ENCODE measurements at places on chromosomes 11 and 22.

DNA sequence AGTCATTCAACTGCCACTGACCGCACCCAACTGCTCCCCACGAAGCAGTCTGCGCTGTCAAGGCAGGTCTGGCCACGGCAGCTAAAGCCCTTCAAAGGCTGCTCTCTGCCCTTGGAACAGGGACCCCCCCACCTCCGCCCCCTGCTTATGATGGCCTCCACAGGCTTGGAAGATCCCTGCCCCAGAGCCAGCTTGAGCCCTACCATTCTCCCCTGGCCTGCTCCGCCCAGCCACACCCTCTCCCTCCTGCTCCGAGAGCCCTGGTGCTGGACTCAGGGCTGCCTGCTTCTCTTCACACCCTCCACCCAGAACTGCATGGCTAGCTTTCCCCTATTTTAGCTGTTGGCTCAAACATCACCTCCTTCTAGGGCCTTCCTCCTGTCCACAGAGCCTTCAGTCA, 19.0 kb downstream of the ZMAT5 start:
- DNase-seq = no peak

DNA sequence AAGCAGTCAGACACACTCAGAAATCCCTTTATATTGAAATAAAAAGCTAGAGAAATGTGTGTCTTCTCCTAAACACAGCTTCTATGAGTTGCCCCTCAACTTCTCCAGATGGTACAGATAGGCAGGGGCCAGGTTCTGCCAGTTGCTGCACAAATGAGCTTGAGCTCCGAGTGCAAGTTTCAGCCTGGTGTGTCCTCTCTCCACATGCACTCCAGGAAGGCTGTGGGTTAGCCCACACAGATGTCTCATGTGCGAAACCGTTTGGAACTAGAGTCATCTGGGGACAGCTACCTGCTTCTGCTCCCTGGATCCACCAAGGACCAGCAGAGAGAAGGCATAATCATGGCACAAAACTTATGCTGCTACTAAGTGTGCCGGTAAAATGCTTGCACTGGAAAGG, 812.6 kb downstream of the OPCML start:
- no peak for DNase-seq

GRCh38 chr11:1829039-1829820, 5.6 kb upstream of the SYT8 start:
- no peak for DNase-seq

DNA sequence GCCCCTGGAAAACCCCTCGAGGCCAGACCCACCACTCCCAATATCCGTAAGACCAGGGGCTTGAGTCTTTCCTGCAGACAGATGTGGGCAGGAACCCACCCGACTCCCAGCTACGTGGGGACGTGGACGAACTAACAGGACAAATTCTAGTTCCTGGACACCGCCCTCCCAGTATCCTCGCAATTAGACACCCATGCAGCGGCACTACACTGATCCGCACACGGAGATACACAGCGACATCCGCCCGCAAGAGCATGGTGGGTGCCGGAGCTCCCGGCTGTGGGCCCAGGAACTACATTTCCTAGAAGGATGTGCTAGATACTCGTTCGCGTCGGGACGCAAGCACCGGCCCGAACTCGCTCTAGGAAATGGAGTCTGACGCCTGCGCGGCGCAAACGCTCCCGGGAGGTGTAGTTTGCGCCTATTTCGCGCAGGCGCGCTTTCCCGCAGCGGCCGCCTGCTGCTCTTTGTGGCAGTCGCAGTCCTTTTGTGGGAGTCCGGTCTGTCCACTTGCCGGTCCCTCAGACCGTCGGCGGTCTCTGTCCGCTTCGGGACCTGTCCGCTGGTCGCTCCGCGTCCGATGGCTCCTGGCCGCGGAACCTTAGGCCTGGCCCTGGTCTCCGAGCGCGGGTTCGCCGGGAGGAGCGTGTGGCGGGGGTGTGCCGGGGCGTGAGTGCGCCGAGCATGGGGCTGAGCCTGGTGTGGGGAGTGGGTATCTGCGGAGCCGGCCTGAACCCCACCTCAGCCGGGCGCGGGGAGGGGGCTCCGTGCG, at the start of gene ZNF74:
Gene ZNF74 (plus strand): TSS at position 447 of the 772 bp plus-strand sequence. CDS start 478 bp downstream, outside the sequence.
- DNase-seq = peak; percentile 75

- DNase-seq = no peak
Measured at GRCh38 chr22:40611606-40612005, 24.9 kb downstream of the MRTFA start.

DNA sequence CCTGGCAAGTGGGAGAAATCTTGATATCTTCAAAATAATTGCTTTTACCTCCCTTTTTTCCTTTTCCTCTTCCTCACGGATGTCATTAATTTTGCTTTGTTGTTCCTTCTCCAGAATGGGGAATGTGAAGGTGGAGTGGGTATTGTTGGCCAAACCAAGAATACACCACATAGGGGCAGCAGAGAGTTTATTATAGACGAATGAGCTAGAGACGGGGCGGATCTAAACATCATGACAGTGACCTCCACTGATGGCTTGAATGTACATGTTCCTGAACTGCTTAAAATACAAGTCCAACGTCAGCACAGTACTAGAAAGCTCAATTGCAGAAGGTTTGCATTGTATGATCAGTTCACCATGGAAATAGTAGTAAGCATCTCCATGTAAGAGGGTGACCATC, 122.3 kb upstream of the SNX19 start:
- peak; percentile 35 for DNase-seq

- DNase-seq = no peak
Measured at GRCh38 chr11:6452219-6452618, 11.4 kb upstream of the HPX start.

DNA sequence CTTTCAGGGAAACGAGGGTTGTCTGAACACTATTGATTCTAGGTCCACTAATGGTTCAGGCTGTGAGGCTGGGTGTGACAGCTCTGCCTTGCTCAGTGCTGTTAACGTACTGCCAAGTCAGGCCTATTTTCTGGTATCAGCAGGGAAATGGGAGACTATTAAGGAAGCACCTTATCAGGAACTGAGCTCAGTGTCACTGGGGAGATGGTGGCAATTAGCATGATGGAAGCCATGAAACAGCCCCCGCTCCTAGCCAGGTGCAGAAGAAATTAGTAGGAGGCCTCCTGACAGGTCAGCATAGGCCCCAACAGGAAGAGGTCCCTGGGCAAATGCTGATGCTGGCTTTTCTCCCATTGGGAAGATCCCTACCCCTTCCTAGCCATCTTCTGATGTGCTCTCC, 42.6 kb upstream of the LMO2 start:
- DNase-seq = no peak

All from NT2/D1 (cell line).